ENCODE measurements at places on chromosomes 2 and 18.

DNA sequence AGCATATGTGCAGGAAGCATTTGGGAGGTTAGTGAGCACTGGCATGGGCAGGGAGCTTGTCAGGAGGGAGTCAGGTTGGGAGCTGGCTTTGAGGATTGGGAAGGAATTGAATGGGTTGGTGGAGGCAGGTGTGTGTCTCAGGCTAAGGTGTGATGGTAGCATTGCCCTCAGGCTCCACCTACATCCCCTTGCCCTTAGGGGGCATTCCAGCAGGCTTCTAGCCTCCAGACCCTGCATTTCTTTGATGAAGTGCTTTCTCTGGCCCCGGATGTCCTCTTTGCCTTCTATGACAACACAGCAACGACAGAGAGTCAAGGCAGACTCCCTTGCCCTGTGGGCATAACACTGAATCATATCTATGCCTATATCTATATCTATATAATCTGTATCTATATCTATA is 13.5 kb downstream of the RHBDD1 start:
- no peak for DNase-seq

DNA sequence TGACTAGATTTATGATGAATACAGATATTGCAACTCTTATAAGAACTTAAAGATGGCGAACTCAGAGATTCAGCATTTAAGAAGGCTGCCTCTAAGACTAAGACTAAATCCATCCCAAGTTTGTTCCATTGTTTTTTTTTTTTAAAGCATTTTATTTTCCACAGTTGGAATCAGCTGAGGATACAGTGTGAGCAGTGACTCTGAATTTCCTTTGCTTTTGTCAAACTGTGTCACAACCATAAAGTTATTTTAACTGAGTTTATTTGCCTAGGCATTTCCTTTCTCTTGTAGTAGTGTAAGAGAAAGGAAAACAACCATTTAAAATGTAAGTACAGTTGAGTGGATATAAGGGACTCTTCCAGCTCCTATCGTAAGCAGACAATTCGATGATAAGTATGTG is 63.9 kb downstream of the ZEB2 start:
- no peak for DNase-seq

- DNase-seq, result no peak
These were observed 50.6 kb upstream of the SETBP1 start for GRCh38 chr18:44630118-44630517.

GRCh38 chr2:129936334-129936934 is 43.0 kb upstream of the RAB6C start:
- DNase-seq, result no peak

- peak; percentile 83 for DNase-seq
These were observed 8.7 kb downstream of the OTOF start for GRCh38 chr2:26469092-26469710.

- DNase-seq, result no peak
These were observed 17.1 kb downstream of the PKP4 start for GRCh38 chr2:158473719-158474392.

DNA sequence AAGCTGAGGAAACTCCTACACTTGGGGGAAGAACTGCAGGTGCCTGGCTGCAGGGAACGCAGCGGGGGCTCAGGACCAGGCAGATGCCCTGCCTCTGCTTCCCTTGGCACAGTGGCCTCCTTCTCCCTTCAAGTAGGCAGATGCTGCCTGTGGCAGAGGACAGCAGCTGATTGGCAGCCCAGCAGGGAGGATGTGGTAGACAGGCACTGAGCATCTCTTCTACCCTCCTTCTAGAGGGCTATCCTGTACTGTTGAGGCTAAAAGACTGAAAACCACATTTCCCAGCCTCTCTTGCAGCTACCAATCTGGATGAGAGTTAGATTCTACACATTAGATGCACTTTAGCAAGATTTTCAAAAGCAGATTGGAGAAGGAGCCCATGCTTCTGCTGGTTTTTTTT is 105.7 kb downstream of the MSH2 start:
- no peak for DNase-seq

DNA sequence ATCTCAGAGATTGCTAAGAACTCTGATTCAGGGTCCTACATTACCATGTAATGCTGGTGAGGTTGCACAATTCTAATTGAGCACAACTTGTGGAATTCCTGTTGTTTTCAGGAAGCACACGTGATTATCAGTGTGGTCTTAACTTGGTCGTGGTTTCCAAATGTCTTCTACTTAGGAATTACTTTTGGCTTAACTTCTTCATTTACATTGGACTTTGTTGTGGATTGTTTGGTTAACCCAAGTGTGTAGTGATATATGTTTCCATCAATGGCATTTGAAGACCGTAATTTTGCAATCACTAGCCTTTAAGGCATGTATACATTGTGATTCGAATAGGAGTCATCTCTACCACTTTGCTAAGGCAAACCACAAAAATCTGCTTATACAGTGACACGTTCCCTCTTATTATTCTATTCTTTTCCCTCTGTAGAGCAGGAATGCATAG is 373.3 kb downstream of the IRS1 start:
- DNase-seq, result no peak

- DNase-seq, result no peak
These were observed 11.8 kb downstream of the RND3 start for GRCh38 chr2:150475479-150476250.

GRCh38 chr2:207819839-207820784 is 50.4 kb upstream of the FZD5 start:
- DNase-seq, result no peak

- DNase-seq, result no peak
These were observed 541.7 kb upstream of the RAB6C start for GRCh38 chr2:129437725-129438124.

- no peak for DNase-seq
These were observed 48.1 kb upstream of the RPL31 start for GRCh38 chr2:100954044-100954420.

- DNase-seq, result peak; percentile 34
These were observed 295.4 kb downstream of the CELF4 start for GRCh38 chr18:37270038-37270665.

DNA sequence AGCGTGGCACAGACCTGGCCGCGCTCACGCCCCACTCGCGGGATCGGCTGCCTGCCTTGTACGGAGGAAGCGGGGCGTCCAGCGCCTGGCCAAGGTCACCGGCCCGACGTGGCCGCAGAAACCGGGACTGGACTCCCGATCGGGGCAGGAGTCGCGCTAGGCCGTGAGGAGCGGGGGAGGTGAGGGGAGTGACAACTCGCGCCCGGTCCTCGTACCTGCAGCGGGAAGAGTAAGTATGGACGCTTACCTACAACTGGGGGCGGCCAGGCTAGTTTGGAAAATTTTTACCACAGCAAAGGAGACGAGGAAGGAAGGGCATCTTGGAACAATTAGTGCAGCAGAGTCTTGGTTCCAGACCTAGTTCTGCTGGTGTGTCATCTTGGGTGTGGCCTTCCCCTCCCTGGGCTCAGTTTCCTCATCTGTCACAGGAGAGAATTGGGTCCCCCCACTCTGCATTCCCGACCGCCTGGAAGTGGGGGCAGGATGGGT is 693 bp downstream of the UBE2F start:
- peak; percentile 36 for DNase-seq

GRCh38 chr2:113200236-113200635 is 26.5 kb downstream of the PSD4 start:
- no peak for DNase-seq

DNA sequence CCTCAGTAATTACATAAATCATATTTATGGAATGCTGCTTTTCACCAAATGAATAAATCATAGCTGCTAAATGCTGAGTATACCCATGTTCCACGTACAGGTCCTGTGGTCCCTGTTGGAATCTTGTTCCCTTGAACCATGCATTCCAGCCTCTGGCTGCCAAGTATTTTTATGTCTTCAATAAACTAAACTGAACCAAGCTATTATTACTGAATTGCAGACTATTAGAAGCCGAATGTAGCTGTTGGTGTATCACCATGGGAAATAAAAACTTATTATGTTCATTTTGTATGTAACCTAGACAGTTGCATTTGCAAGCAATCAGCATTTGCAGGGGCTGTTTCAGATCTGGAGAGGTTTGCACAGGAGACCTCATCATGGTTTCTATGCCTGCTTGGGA is 362.4 kb downstream of the ADCYAP1 start:
- no peak for DNase-seq

DNA sequence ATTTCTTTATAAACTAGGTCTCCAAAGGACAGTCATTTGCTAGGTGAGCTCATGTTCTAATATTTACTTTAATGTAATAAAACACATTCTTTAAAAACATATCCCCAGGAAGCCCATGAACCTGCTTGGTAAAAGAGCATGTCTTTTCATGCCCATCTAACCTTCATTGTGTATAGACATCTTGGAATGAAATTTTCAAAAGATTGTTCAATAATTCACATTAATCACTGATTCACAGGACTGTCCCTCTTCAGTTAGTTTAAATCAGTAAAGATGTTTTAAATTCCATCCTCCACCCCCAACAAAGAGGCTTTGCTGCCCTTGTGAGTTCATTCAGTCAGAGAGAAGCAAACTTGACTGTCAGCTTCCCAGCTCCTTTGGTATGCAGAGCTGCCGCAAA is 633.4 kb upstream of the CELF4 start:
- DNase-seq, result no peak

DNA sequence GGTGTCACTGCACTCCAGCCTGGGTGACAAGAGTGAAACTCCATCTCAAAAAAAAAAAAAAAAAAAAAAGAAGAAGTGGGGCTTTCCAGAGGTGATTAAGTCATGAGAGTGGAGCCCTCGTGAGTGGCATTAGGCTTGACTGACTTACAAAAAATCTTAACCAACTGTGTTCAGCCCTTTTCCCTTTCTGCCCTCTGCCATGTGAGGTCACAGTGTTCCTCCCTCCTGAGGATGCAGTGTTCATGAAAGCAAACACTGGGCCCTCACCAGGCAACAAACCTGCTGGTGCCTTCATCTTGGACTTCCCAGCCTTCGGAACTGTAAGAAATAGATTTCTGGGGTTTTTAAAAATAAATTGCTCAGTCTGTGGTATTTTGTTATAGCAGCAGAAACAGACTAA is 37.0 kb upstream of the METTL21A start:
- DNase-seq, result peak; percentile 13

DNA sequence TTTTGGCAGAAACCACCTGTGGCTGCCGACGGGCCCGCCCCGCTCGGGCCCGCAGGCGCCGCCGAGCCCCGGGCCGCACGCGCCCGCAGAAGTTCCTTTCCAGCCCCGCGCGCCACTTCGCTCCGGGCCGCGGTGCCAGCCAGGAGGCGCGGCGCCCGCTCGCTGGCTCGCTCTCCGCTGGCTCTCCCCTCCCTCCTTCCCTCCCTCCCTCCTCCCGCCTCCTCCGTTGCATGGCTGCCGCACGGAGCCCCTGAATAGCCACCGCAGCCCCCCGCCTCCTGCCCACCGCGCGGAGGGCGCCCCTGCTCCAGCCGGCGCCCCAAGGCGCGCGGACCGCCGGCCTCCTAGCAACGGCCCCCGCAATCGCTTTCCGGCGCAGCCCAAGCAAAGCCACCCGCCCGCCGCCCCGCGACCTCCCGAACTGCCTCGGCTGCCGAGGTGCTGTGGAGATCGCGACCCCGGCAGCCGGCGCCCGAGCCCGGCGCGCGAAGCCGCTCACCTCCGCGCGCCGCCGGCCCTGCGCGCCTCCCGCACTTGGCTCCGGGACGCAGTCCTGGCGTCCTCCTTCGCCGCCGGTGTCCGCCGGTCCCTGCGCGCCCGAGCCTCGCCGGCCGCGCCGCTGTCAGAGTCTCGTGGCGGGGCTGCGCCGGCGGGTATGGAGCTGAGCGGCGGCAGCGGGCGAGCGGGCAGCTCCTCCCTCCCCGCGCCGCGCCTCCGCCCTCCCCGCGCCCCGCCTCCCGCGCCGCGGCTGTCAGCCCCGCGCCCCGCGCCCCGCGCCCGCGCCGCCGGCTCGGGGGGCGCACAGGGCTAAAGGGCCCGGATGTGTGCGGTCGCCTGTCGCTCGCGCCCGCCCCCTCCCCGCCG is at the start of gene ZBTB7C:
ZBTB7C (minus strand) TSS at position 657 of the 864 bp plus-strand sequence.
- peak; percentile 15 for DNase-seq

GRCh38 chr2:147739508-147739907 is 105.3 kb upstream of the ACVR2A start:
- no peak for DNase-seq

DNA sequence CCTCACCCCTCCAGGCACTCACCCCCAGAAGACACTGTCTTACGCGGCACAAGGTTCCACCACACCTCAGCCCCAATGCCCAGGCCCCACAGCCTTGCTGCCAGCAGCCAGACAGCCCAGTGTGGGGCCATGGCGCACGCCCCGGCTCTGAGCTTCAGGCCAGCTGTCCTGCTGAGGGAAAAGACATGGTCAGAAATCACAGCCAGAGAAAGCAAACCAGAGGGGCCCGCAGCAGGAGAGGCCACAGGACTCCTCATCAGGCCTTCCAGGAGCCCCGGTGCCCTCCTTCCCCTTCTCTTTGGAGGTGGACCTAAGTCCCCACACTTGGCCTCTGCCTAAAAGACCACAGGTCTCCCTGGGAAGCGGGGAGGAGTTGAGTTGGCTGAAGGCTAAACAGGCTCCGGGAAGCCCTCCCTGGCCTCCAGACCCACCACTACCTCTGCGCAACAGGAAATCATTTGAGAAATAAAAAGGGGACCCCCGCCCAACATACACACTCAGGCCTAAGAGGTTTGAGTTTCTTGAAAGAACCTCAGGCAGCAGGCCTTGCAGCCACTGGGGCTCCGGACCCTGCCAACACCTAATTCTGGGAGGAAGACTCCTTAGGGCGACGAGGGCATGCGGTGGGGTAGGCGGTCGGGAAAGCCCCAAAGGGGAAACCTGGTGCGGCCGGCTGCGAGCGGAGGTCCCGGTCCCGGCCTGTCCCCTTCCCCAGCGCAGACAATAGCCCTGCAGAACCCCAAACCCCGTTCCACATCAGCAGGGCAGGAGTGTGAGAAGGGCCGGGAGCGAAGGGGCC is 1.9 kb downstream of the SEMA4C start:
- DNase-seq, result no peak

DNA sequence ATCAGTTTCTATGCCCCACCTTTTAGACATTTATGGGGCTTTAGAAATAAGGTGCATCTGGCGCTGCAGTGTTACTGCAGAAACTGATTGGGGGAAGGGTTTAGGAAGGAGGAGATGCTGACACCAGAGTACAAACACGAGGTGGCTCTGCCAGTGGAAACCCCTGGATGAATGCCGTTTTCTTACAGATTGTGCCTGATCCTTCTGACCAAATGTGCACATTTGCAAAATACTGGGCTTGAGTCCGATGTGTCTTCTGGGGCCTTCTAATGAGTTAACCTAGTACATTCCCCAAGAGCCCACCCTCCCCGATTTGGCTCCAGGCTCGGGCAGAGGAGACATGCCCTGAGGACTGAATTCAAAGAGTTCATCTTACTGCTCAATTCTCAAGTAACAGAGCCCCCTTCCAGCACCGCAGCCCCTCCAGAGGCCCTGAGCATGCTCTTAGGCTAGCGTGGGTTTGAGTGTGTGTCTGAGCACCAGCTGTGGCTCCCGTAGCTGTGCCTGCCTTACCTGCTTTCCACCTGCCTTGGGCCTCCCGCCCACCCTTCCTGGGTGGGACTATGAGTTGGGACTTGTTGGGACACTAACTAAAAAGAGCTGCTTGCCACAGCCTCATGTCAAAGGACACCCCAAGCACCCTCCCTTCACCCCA is 116.7 kb upstream of the COPS8 start:
- no peak for DNase-seq

DNA sequence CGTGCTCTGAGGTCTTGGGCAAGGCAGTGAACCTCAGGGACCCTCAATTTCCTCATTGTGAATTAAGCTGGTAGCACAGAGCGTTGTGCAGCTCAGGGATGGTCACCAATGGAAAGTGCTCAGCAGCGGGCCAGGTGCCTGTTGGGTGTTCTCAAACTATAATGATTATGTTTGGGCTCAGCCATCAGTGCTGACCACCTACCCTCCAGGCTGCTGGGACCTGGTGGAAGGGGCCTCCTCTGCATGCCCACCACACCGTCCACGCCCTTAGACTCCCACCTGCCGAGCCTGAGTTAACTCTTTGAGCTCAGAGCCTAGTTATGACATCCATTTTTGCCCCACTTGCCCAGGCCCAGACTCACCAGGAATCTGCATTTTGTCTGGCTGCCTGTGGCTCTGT is 35.0 kb downstream of the GLI2 start:
- DNase-seq, result no peak

Measured in activated CD4-positive, alpha-beta memory T cell treated with anti-CD3 and anti-CD28 coated beads for 36 hours (primary cell).